ENCODE measurements at places on chromosomes 13 and 19.

DNA sequence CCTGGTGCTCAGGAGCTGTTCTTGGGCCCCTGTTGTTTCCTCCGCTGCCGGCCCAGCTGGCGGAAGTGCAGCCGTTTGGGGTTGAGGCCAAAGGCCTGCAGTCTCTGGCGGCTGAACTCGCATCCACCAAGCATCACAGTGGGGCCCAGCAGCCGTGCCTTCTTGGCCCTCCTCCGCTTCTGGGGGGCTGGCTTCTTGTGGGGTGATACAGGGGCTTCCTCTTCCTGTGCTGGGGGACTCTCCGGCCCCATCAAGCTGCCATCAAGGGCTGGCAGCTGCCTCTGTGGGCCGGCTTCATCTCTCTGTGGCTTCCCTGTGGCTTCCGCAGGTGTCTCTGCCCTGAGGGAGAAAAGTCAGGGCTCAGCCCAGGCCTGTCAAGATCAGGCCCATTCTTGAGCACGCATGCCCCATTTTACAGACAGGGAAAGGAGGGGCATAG, 10.3 kb downstream of the ATG4D start:
- DNase-seq = peak; percentile 70

GRCh38 chr19:2922987-2923386, 21.8 kb downstream of the ZNF77 start:
- DNase-seq = no peak

DNA sequence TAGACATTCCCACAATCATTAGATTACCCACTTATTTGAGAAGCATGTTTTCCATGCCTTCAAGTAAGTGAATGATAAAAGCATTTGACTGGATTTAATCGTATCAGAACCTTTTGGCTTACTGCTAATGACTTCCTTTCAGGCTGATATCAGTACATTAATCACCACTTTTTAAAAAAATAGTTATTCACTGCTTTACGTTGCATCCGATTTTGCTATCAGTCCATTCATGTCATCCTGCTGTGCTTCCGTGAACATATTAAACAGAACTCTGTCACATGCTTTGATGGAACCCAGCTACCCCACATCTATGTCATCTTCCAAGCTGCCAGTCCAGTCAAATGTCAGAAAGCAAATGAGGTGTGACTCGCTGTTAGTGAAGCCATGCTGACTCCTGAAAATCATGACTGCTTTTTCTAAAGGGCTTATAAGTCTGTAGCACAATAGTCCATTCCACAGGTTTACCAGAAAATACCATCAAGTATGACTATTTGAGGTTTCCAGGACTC, 440.9 kb downstream of the IRS2 start:
- DNase-seq = no peak

GRCh38 chr13:30192320-30193093, 114.8 kb downstream of the KATNAL1 start:
- no peak for DNase-seq

- DNase-seq = no peak
Observed at GRCh38 chr19:35274323-35274722, 5.6 kb downstream of the USF2 start.

DNA sequence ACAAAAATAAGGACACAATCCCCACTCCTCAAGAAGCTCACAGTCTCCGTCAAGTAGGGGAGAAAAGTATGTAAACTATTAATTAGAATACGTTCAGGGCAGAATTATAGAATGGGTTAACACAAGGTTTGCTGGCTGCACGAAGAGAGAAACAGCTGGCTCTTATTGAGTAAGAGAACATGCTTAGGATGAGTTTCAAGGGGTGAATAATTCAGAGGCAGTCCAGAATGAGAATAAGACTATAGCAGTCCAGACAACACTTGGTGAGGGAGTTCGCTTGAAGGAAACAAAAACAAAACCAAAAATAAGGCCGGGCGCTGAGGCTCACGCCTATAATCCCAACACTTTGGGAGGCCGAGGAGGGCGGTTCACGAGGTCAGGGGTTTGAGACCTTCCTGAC, 61.9 kb downstream of the THSD1 start:
- DNase-seq = no peak

DNA sequence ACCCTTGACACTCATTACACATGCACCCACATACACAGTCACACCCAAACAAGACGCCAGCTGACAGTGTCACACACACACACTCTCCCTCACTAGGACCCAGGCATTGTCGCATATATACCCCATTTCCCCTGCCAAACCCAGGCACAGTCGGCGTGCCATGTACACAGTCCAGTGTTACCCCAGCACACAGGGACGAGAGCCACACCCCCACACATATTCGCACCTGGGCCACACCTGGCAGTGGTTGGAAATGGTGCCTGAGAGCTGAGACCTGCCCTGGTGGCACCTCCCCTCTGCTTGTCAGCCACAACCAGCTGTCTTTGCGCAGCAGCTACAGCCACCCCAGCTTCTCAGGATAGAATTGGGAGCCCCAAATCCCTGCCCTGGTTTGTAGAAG, 9.0 kb downstream of the NFIX start:
- no peak for DNase-seq

DNA sequence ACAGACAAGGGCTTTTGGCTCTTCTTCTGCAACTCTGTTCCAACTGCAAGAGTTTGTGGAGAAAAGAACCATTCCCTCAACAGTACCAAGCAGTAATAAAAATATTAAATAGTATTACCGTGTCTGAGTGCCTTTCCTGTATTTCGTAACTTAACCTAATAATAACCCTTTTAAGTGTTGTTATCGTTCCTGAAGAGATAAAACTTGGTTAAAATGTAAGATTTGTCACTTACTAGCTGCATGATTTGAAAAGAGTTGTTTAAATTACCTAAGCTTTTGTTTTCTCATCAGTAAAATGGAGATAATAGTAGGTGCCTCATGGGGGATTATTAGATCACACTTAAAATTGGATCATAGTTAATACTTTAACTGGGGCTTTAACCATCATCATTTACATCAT, 447.2 kb downstream of the GPC5 start:
- no peak for DNase-seq
